ENCODE measurements at places on chromosomes 4 and X. TPM values are rescaled to one million over a fixed set of nuclear protein-coding genes. Genes with fewer than 3 reads are reported as not detected.

DNA sequence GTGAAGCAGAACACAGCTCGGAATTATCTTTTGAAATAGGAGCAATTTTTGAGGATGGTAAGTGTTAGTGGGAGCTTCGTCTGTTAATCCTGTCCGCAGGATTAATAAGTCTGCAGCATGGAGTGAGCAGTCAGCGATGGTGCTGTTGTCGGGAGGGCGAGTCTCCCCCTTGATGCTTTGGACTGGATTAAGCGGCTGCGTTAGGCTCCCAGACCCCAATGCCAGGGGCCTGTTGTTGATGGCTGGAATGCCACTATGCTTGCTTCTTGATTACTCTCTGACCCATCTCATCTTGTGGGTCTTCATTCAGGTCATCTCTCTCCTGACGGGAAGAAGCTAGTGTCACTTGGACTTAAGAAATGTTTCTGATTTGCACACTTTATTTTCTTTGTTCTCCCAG is 332.6 kb downstream of the ARHGAP10 start:
- no peak for DNase-seq

DNA sequence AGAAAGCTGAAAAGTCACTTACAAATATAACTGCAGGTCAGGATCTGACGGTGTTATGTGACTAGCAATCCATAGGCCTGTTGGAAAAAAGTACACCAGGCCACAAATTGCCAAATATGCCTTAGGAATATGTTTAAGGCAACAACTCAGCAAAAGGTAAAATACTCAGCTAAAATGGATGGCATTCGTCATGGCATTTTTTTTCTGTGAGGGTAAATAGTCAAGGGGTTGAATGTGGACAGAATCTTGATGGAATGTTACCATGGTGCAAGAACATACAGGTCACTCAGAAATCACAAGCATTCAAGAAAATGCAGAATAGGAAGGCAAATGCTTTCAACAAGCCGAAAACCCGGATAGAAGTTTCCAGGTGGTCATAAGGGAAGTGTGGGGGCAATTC is 121.7 kb upstream of the MBNL3 start:
- no peak for DNase-seq

DNA sequence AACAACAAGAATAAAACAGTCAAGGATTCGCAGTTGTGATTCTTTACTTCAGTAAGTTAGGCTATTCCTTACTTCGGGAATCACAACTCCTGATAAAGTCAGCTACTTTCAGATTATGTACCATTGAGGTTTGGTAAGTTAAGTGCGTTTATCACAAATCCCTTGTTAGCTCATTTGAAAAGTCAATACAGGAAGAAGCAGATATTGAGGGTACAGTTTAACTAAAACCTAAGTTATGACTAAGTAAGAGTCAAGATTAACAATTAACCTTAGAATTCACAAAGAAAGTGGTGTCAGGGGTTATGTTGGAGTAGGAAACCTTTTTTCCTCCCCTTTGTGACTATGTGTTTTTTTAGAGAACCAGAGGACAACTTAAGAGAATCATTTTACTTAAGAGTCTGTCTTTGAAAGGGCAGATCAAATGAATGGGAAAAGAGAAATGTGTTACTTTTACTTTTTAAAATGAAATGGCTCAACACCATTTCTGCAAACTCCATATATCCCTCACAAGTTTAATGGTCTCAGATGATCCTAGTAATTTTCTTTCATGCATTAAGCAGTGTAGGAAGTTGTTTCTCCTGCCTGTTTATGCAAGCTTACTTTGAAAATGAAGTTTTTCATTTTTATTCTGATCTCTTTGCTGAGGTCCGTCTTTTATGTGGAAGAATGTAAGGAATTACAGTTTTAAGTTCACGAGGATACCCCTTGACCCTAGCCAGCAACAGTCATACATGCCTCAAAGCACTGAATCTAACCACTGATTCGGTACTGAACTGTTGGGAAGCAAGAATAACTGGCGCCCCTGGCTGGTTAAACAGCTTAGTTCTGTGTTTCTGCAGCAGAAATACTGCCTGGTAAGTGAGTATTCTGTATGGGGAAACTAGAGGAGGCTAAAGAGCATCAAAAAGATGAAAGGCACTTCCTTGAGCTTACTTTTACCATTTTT is 211.7 kb downstream of the SLC4A4 start:
- DNase-seq, result peak; percentile 50

- no peak for DNase-seq
Observed at GRCh38 chr4:112557676-112558411, 41.9 kb upstream of the NEUROG2 start.

DNA sequence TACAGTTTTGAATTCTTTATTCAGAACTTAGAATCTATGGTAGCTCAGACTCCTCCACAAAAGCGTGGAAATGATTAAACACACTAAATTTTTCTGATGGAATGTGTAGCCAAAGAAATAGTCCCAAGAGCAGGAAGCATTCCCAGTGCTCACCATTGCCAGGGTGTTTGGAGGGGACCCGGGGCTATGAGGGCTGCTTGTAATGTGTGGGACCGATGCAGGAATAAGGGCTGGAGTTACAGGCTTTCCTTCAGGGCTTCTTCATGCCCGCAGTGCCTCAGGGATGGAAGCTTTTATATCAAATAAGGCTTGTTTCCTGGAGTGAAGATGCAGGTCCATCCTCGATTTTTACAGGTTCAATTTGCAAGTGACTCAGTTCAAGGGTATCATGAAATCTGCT is 25.8 kb downstream of the WWC2 start:
- no peak for DNase-seq

DNA sequence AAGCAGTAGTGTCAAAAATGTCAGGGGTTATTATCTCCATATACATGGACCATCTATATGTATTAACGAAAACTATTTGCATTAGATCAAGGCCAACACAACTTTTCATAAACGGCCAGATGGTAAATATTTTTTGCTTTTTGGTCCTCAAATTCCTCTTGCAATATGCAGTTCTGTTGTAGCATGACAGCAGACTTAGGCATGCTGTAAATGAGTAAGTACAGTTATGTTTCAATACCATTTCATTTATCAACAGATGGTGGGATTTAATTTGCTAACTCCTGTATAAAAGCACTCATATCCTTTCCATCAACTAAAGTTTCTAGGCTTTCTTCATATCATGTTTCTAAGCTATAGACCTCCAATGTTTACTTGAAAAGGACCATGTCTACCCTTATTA is 208.1 kb downstream of the ANKRD50 start:
- DNase-seq, result no peak

- no peak for DNase-seq
Observed at GRCh38 chrX:143455046-143455445, 62.2 kb downstream of the SPANXN3 start.

DNA sequence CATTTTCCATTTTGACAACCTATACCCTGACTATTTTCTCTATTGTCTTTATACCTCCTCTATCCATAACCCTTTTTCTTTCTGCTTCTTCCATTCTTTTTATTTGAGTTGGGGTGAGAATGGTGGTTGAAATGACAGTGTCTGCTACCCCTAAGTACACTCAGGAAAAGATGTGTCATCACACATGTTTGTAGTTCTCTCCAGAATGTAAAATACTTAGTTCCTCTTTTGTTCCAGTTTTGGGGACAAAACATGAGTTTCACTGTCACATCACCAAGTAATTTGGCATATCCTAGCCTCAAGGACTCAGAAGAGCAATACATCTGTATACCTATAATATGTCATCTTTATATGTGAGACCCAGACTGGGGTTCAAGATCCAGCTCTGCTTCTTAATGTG is 90.3 kb downstream of the COMMD8 start:
- DNase-seq, result no peak

DNA sequence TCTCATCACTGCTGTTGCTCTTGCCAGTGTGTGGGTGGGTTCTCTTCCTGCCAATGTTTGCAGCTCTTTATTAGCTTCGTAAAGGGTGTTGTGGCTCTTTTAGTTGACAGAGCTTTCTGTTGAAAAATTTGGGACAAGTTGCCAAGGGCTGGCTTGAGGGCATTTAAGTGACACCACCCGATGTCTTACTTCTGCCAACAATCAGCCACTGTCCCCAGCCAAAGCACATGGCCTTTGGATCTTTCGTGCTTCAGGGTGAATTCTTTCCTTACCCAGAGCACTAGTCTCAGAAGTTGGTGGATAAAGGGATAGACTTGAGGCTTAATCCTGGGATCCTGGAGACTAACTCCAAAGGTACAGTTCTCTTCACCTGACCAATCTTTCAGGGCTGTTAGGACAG is 113.6 kb downstream of the SOX3 start:
- DNase-seq, result no peak

DNA sequence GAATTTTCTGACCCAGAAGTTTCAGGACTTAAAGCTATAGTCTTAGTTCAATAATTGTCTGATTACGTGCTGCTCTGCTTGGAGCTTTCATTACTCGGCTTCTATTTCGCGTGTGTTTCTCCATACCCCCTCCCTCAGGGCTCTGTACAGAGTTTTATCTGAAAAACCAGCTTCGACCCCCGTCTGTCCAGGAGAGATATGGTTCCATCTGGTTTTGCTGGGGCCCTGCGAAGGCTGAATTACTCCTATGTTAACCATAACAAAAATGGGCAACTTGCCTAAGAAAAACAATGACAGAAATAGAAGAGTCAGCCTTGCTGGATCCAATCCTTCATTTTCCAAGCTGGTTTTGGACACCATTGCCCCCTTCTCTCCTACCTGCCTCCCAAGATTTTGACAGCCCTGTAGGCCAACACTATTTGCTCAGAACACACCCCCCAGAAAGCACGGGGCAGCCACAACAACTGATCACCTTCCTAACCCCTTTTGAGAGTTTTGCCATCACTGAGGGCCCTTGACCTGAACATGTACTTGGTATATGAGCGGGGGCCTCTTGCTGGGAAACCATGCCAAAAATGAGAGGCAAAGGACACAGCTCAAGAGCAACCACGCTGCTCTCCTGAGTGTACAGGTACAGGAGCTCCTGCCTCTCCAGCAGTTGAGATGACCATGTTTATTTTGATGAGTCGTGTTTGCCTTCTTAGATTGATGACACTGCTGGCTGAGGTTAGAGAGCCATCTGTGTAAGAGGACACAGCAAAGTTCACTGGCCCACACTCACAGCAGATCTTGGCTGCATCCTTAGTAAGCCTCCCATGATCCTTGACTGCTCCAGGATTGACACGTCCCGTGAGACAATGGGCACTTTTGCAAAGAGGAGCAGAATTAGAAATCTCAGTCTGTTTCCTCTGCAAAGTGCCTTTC is 36.2 kb upstream of the ATP6AP2 start:
- DNase-seq, result no peak

GRCh38 chr4:125072269-125072668 is 242.5 kb upstream of the FAT4 start:
- no peak for DNase-seq

DNA sequence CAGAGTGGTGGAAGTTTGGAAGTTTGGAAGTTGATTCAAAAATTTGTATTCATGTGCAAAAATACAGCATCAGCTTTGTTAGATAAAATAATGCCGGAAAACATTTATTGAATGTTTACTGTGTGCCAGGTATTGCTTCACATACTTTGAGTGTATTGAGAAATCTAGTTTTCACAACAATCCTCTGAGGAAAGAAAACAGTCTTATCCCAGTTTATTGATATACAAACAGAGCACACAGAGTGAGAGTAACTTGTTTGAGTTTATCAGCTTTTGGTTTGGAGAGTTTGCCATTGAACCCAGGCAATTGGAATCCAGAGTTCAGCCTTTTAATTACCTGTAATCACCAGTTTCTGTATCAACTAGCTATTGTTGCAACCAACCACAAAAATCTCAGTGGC is 127.2 kb upstream of the RPS6KA3 start:
- DNase-seq, result no peak

DNA sequence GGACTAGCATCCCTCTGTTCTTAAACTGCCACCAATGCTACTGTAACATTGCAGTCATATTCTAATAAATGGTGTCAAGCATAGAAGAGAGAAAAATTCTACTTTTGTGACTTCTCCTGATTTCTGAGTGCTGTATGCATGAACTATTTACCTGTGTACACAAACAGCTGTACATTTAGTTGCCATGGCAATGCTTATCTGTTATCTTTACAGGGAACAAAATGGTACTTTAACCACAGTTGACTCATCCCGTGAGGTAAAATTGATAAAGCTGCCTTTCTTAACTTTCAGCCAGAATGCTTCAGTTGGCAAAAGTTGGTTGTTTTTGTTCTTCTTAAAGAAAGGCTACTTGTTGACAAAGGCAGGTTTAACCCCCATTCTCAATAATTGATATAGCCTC is 587.5 kb upstream of the MAGEB2 start:
- peak; percentile 0 for DNase-seq

- no peak for DNase-seq
Observed at GRCh38 chr4:53994382-53995102, 69.9 kb downstream of the CHIC2 start.

GRCh38 chr4:47251348-47252135 is 212.0 kb downstream of the COMMD8 start:
- no peak for DNase-seq

DNA sequence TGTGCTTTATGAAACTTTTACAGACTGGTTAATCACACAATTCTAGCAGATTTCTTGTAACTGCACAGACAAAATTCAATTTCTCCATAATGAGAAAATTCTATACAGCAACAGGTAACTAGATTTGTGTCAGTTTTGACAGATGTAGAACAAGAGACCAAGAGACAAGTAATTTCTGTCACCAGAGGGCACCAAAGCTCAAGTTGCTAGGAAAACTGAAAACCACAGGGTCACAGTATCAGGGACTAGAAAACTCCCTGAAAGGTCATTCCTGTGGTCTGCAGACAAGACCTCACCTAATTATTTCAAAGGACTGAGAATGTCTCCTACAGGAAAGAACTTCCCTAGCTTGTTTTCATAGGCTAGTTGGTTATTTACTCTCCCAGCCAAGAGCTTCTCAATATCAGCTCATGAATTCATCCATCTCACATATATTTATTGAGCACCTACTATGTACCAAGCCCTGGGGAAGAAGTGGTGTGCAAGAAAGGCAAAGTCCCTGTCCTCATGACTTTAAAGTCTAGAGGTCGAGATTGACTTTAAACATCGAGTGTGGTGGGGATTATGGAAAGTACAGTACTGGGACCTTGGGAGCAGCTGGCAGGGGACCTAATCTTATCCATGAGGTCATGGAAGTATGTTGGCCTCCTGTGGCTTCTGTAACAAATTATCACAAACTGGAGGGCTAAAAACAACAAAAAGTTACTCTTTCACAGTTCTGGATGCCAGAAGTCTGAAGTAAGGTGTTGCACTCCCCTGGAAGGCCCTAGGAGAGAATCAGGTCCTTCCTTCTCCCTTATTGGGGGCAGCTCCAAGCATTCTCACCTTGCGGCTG is 47.8 kb upstream of the SETD7 start:
- peak; percentile 67 for DNase-seq

GRCh38 chr4:157957905-157958304 is 214.9 kb downstream of the GASK1B start:
- no peak for DNase-seq

GRCh38 chr4:9825049-9825448 is 43.6 kb downstream of the DRD5 start:
- no peak for DNase-seq

The TBX22 gene
- not detected for total RNA-seq

The ZDHHC15 gene
- total RNA-seq, result not detected

The GLRA2 gene
- total RNA-seq, result not detected

The ANKRD50 gene
- total RNA-seq, result 7.0 TPM

The S100P gene
- 70.8 TPM for total RNA-seq

The CSAG3 gene
- not detected for total RNA-seq

The PLP1 gene
- 3.6 TPM for total RNA-seq

The RBM3 gene
- 264 TPM for total RNA-seq

Data from Caco-2 (cell line).